NCI-H1105 (cell line): ENCODE measurements at places on chromosomes 12 and 14.

- no peak for DNase-seq
These were observed 396.9 kb downstream of the TMTC2 start for GRCh38 chr12:83083616-83084015.

DNA sequence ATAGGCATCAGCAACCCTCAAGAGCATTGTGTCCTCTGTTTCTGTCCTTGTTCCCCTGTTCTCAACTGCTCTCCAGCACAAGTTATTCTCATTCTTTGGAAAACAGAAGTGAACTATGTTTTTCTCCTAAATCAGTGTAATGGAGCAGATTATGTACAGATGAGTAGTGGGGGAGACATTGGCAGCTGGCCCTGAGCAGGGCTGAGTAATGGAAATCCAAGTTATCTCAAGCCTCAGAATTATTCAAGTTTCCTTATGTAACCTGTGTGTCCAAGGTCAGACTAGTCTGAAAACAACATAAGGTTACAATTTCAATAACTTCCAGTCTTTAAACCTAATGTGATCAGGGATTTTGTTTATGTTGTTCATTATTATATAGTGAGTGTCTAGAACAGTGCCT, 116.1 kb upstream of the FUT8 start:
- no peak for DNase-seq

DNA sequence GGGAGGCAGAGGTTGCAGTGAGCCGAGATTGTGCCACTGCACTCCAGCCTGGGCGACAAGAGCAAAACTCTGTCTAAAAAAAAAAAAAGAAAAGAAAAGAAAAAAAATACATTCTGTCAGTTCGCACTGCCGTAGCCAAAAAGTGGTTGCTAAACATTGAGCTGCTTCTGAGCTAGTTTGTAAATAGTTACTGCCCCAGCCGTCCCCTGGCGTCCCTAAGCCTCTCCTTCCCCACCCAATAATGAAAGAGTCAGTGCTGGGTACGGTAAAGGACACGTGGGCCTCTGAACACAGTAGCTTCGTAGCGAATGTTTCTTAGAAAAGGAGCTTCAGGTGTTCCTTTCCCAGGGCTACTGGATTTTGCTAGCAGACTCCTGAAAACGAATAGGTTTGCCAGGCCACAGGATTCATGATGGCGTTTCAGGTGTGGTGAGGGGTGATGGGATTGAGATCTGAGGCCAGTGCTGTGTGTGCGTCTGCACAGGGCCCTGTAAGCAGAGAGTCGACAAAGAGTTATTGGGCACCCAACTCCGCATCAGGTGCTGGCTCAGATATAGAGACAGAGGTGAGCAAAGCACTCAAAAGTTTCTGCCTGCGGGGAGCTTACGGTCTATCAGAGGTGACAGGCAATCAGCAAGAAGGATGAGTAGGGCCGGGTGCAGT, 94.1 kb downstream of the LGMN start:
- DNase-seq: no peak

DNA sequence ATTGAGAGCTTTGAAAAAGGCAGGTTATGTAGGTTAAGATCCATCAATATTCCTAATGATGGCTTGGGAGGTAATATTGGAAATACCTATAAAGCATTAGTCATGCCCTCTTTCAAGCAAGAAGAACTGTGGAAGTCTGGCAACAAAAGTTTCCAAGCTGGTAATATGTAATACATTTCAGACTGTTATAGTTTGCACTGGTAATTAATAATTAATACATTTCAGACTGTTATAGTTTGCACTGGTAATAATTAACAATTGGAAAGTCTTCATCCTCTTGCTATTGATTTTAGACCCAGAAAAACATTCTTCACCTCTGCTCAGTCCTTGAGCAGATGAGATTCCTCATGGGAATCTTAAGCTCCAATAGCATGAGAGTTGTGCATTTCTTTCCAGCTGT, 29.0 kb upstream of the WDR89 start:
- no peak for DNase-seq

DNA sequence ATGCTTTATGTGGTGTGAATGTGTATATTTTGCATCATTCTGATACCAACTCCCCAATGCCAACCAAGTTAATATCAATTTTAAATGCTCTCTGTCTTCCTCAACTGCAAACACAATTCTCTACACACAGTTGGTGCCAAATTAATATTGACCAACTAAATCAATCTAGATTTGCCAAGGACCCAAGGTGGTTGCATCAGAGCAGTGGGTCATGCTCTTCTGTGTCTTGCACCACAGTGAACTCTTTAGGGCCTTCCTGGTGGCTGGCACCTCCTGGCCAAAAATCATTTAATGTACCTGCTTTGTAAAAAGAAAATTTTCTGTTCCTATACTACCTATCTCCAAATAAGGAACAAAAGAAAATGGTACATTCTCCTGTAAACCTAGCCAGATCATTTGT, 14.1 kb downstream of the COQ10A start:
- no peak for DNase-seq

GRCh38 chr14:101357559-101358319, 203.6 kb upstream of the DIO3 start:
- no peak for DNase-seq

GRCh38 chr12:93621986-93622385, 49.5 kb downstream of the SOCS2 start:
- no peak for DNase-seq

- DNase-seq: no peak
These were observed 147.5 kb upstream of the C14orf180 start for GRCh38 chr14:104431929-104432541.

- DNase-seq: no peak
These were observed 106.5 kb downstream of the SAMD4A start for GRCh38 chr14:54673193-54674045.

DNA sequence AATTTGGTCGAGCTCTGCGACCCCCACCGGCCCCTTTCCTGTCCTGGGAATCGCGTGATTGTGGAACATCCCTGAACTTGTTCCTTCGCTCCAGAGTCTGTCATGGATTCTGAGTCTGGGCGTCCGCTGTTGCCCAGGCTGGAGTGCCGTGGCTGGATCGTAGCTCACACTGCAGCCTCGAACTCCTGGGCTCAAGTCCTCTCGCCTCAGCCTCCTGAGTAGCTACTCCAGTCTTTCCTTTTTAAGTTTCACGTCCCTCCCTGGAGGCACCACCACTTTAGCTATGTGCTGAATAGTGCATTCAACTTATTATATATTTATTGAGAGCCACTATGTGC, 698 bp downstream of the ACOT6 start:
- DNase-seq: peak; percentile 15

DNA sequence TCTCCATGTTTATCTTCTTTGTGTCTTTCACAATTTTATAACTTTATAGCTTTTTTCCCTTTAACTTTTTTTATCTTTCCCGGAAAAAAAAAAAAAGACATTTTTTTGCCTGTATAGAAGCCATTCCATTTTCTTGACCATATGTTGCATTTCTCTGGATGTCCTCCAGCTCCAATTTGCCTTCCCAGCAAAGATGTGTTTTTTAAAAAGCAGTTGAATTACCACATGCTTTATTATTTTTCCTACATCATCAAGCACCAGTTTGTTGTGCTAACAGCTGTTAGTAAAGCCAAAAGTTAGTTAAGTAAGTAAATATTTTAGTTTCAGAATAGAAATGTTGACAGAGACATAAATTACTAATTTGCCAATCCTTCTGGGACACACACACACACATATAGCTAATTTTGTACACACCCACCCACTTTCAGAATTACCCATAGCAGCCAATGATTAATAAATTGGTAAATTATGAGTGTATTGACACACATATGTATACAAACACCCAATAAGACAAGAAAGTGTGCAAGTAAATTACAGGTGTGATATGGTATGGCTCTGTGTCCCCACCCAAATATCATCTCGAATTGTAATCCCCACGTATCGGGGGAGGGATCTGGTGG, 118.3 kb downstream of the SLC38A6 start:
- no peak for DNase-seq

DNA sequence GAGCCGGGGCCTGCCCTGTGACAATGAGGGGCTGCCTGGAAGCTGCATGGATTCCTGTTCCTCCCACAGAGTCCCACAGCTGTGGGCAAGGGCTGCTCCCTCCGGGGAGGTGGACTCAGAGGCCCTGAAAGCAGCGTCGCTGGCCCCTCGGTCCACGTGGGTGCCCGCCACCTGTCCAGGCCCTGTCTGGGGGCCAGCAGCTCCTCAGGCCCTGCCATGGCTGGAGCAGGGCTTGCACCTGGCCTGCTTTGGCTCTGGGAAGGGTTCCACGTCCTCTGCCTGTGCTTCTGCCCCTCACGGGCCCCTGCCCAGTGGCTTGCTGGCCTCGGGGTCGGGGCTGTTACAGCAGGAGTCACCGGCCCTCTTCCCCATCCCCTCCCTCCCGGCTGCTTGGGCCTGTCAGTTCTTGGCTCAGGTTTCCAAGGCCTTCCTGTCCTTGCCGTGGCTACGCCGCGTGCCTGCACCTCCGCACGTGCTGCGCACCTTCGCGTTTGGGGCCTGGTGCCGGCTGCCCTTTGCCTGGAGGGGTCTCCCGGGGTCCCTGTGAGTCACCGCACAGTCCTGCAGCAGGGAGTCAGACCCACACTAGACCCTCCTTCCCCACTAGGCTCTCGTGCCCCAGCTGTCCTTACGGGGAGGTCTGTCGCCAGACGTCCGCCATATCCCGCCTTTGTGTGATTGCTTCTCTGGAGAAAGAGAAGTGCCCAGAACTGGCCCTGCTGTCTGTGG, 5.8 kb downstream of the FBRSL1 start:
- DNase-seq: no peak

GRCh38 chr12:3165078-3165980, 88.2 kb downstream of the TSPAN9 start:
- no peak for DNase-seq

- DNase-seq: no peak
These were observed 165.0 kb upstream of the RTL1 start for GRCh38 chr14:101068313-101069227.

DNA sequence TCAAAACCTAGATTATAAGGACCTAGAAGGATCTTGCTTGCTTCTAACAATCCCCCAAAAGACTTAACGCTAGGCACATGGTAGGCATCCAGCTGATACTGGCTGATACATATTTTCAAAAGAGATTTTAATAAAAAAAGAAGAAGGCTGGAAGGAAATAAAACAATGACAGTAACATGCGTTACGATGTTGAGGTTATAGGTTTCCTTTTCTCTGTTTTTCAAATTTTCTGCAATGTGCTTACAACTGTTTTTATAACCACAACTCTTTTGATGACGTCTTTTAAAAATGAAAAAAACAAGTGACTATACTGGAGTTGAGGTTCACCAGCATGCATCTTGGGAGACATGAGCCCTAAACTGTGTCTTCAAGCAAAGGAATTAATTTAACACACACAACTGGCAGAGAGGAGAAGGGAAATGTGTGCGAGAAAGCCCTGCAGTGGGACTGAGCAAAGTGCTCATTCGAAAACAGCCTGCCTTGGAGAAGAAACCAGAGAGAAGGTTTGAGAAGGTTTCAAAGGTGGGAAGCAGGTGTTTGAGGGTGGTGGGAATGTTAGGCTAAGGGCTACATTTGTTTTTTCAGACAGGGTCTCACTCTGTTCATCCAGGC, 80.4 kb downstream of the DUSP16 start:
- no peak for DNase-seq

DNA sequence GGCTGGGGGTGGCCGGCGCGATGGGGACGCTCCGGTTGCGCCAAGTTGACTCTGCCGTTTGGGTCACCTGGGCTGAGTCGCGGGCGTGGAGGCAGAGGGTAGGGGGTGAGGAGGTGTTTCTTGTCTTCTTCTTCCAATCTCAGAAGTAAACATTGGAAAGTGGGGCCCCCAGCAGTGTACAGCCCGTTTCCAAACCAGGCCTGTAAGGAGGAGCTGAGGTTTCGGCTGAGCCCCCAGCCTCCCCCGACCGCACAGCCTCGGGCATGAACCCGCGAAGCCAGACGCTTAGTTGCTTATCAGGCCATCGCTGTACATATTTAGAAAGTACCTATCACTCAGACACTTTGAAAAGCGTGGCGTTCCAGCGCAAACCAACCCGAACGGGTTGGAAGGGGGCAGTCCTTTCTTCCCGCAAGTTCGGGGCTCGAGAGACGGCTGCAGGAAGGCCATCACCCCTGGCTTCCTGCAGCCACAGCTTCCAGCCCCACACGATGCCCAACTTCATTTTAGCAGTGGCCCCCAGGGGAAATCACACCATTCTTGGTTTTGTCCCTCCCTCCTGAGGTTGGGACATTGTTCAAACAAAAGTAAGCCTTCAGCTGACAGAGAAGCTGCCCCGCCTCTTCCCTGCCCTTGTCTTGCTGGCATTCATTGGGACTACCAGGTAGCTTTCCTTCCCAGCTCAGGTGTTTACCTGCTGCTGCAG, 164.1 kb downstream of the ZFP36L1 start:
- DNase-seq: no peak

GRCh38 chr12:97164936-97165335, 257.9 kb downstream of the NEDD1 start:
- no peak for DNase-seq

- no peak for DNase-seq
These were observed 377.8 kb downstream of the KCNH5 start for GRCh38 chr14:62667421-62667914.

DNA sequence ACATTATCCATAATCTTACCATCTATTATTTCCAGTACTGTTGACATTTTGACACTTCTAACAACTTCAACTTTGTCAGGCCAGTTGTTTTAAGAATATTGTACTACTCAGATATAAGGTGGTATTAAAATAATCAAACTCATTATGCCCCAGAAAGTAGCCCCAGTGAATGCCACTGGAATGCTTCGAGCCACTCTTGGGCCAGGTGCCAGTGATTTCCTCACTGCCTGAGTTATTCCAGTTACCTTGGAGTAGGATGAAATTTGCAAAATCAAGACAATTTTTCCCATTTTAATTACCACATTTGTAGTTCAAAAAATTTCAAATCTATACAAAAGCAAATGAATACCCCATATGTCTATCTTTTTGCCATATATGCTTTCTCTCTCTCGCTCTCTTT, 9.2 kb downstream of the CIPC start:
- DNase-seq: no peak

DNA sequence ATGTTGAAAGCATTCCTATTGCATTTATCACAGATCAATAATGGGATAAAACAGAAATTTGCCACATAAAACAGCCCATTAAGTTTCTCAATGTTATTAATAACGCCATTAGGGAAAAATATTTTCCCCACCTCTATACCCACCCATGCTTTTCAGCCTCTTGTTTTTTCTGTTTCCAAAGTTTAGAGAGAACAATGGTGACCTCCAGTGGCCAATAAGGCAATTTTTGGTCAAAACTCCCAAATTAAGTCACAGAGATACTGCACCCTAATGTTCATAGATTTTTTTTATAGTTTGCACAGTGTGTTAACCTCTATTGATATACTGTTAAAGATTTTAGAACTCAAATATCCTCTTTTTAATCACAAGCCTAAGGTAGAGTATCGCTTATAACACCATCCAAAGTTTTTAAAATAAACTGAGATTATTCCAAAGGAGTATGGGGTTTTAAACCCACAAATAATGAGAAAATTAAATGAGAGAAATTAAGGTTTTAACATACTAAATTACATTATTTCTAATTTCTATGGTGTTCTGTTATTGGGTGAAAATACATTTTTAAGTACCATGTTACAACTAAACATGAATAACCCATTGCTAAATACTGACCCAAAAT, 184.7 kb upstream of the DCN start:
- no peak for DNase-seq
